ENCODE measurements at places on chromosomes 6 and 20.
A peak's percentile ranks its signal among the peaks of the same experiment; 100 is the strongest.

DNA sequence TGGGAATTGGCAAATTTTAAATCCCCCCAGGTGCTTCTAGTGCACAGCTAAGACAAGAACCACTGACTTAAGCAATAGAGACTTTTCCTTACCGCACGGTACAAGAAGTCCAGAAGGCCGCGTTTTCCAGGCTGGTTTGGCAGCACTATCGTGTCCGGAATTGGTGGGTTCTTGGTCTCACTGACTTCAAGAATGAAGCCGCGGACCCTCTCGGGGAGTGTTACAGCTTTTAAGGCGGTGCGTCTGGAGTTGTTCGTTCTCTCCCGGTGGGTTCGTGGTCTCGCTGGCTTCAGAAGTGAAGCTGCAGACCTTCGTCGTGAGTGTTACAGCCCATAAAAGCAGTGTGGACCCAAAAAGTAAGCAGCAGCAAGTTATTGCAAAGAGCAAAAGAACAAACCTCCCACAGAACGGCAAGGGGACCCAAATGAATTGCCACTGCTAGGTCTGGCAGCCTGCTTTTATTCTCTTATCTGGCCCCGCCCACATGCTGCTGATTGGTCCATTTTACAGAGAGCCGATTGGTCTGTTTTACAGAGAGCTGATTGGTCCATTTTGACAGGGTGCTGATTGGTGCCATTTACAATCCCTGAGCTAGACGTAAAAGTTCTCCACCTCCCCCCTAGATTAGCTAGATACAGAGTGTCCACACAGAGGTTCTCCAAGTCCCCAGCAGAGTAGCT lies 264.5 kb downstream of the PREX1 start:
- peak; percentile 9 for DNase-seq

GRCh38 chr6:12013307-12013719 lies 1.2 kb downstream of the HIVEP1 start:
- DNase-seq, result no peak

- DNase-seq, result no peak
These were observed 32.6 kb downstream of the UTRN start for GRCh38 chr6:144317736-144318135.

GRCh38 chr20:18794428-18794787 lies 19.2 kb upstream of the SCP2D1 start:
- DNase-seq, result no peak

DNA sequence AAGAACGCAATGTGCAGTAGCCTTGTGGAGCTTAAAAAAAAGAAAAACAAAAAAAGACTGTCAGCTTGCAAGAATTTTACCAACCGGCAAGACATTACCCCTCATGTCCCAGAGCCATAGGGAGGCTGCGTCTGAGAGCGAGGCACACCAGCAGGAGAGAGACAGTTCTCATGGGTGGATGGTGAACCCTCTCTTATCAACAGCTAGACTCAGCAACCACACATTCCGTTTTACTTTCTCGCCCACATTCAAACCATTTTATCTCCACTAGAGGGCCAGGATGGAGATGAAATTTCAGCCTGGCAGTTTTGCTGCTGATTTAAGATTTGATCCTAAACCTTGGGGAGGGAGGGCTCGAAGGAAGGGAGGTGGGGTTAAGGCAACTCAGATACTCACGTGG lies 247.0 kb downstream of the ATXN1 start:
- DNase-seq, result peak; percentile 40

GRCh38 chr6:43038727-43039126 lies 14.9 kb downstream of the CUL7 start:
- DNase-seq, result no peak

DNA sequence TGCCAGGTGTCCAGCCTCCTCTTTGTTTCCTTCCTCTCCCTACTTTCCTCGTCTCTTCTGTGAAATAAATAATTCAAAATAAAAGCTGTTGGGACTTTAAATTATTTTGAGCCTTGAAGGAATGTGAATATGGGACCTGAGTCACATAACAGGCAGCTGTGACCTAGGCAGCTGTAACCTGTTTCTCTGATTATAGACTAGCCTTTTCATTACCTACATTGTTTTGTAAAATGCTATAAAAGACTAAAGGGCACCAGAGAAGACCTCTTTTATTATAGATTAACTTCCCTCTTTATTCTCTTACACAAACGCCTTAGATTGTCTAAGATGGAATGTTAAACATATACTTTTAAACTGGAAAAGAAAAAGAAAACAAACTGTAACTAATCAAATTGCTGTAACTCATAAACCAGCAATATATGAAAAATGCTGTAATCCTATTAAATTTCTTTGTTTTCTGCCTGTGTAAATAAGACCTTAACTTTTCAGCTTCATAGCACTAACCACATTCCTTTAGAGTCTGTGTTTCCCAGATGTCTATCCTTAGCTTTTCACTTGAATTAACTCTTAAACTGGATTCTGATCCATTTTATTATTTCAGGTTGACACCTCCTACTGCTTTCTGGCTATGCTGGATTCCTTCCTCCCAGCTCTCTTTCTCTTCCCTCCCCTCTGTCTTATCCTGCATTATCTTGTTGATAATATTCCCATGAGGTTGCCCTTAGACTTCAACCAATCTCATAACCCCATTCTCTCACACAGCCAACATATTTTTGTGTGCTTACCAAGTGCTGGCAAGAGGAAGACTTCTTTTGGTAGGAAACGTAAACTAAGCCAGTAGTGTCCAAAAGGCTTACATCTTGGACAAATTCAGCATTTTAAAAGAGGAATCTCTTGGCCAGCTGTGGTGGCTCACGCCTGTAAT lies 69.2 kb downstream of the TPD52L1 start:
- DNase-seq, result no peak

GRCh38 chr20:1437235-1437904 lies 29.3 kb downstream of the NSFL1C start:
- DNase-seq, result peak; percentile 86

DNA sequence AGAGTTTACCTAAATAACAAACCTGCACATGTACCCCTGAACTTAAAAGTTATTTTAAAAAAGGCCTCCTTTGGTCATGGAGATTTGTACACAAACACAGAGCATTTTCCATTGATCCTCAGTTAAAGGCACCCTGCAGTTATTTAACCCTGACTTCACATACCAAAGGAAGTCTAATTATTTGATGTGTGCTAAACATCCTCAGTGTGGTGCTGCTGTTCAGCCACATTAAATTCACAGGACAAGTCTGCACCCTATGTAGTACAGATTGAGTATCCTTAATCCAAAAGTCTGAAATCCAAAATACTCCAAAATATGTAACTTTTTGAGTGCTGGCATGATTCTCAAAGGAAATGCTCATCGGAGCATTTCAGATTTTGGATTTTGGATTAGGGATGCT lies 21.4 kb downstream of the KCNQ5 start:
- DNase-seq, result no peak

- DNase-seq, result peak; percentile 20
These were observed 20.2 kb upstream of the HLA-DOA start for GRCh38 chr6:33029328-33030184.

- DNase-seq, result no peak
These were observed 27.5 kb upstream of the STX11 start for GRCh38 chr6:144122861-144123260.

DNA sequence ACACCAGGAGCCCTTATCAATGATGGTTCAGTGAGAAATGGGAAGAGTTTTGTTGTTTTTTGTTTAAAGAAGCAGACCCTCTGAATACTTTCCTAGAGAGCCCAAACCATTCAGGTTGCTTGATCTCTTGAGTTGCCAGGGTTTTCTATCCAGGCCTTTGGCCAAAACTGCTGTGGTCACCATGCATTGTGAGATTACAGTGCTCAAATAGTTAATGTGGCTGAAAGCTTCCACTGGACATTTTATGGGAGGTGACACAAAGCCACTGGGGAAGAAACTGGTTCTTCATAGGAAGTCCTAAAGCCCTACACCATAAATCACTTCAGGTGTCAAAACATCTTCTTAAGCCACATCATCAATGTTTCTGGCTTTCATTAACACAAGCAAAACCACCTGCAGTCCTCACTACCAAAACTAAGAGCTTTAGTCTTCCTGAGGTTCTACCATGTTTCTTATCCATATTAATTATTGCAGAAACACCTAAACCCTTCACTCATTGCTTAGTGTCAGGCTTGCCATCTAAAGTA lies 101.6 kb downstream of the IBTK start:
- DNase-seq, result no peak

- DNase-seq, result no peak
These were observed 3.3 kb downstream of the ACTL10 start for GRCh38 chr20:33669873-33670640.

GRCh38 chr6:43054206-43054943 lies 724 bp upstream of the CUL7 start:
- no peak for DNase-seq

DNA sequence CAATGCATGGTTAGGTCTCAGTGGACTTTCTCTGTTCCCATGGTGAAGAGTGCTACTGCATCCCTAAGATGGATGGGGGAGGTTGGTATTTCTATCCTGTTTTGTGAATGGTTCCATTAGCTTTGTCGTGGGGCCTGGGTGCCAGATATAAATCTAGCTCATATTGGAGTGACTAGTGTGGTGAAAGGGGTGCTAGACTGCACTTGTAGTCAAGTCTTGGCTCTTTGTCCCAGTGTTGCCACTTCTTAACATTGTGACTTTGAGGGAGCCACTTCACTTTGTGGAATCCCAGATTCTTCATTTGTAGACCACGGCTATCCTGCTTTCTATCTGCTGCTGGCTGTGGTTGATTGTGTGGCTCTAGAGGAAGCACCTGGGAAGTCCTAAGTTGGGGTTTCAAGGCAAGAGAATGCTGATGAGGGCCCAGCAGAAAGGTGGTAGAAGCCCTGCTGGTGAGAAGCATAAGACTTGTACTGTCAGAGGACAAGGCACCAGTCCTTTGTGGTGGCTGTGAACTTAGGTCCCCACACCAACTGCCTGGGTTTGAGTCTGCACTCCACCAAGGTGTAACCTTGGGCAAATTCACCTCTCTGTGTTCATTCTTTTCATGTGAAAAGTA lies 44.1 kb downstream of the VAPB start:
- DNase-seq, result no peak

GRCh38 chr6:93196406-93196970 lies 222.9 kb downstream of the EPHA7 start:
- DNase-seq, result no peak

DNA sequence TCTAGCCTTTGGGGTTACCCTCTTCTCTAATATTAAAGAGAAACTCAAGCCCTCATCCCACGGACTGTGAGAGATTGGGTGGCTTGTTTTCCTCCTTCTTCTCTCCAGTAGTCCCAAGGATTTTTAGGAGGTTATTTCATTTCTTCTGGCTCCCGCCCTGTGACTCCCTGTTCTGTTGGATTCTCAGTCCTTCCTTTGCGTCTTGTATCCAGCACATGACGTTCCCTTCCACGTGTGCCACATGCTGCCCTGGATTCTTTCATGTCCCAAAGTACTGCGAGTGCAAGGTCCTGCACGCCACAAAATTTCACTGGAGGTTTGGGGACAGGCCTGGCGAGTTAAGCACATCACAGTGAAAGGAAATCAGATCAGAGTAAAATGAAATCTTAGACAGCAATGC lies 213.4 kb downstream of the PACRG start:
- no peak for DNase-seq
